ENCODE measurements at places on chromosomes 6 and 20. TPM values are rescaled to one million over a fixed set of nuclear protein-coding genes. Genes with fewer than 3 reads are reported as not detected.

- no peak for DNase-seq
Observed at GRCh38 chr6:139625998-139626975, 251.8 kb upstream of the CITED2 start.

DNA sequence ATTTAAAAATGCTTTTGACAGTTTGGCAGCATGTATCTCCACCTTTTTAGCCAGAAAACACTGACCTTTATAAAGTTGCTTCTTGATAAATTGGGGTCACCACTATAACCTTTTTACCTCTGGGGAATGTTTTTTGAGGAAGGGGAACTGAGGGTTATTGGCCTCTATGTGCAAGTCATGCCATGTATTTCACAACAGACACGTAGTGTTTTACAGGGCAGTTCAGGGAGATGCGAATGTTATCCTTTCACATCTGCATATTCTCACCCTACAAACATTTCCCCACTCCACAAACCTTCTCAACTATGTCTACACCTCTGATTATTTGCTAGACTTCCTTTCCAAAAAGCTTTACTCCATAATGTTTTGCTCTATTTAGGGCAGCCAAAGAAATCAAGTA is 17.0 kb upstream of the SLA2 start:
- no peak for DNase-seq

Gene MEI4
- total RNA-seq: not detected

- no peak for DNase-seq
Observed at GRCh38 chr6:117849087-117849486, 58.0 kb upstream of the SLC35F1 start.

- no peak for DNase-seq
Observed at GRCh38 chr20:41499961-41500725, 118.0 kb downstream of the CHD6 start.

Gene EFCAB8
- 0.78 TPM for total RNA-seq

GRCh38 chr6:54719131-54719530 is 127.4 kb upstream of the FAM83B start:
- no peak for DNase-seq

DNA sequence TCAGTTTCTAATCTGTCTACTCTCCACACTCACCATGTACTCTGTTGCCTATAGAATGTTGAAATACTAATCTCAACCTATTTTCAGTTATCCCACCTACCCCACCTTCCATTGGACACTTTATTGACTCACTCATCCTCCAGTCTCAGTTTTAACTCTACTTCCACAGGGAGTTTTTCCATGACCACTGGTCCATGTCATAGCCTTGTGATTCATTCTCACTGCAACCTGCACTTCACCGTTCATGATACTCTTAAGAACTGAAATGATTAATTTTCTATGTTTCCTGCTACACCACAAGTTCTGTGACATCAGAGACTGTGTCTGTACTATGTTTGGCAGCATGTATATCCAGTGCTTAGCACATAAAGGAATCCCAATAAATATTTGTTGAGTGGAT is 122.8 kb upstream of the HSF2 start:
- DNase-seq: no peak

Gene TFAP2B
- not detected for total RNA-seq

Gene NEU1
- total RNA-seq: 37.2 TPM

GRCh38 chr6:161918628-161919205 is 644.9 kb upstream of the AGPAT4 start:
- no peak for DNase-seq

Gene ENPP5
- 1.0 TPM for total RNA-seq

GRCh38 chr6:45850378-45851033 is 165.2 kb downstream of the CLIC5 start:
- no peak for DNase-seq

DNA sequence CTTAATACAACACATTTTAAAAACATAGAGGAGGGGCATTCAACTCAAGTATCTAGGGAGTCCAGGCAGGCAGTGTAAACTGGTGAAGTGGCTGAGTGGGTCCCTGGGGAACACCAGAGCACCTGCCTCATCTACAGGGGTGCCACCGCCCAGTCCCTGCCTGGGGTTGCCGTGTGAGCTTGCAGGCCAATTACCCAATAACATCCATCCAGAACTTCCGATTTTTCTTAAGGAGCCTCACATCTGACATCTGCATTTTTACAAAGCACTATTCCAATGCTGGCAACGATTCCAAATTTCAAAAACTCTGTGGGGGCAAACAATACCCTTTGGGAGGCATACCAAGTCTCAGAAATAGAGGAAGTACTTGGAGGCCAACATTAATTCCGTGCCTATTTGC is 288.4 kb upstream of the TSHZ2 start:
- no peak for DNase-seq

DNA sequence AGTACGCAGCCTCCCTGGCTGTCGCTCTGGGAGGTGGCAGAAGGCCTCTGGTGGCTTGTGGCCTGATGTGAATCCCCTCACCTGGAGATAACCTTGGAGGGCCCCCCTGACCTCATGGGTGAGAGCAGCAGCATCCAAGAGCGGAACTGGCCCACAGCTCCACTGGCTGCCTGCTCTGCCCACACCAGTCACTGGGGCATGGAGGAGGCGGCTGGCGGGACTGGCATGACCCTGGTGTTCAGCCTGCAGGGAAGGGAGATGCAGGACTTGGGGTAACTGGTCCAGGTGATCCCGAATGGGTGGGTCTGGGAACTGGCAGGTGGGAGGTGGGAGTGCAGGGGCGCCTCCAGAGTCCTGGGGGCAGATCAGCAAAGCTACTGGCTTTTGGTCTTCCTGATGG is 10.6 kb upstream of the DSN1 start:
- DNase-seq: no peak

- DNase-seq: no peak
Observed at GRCh38 chr20:9884666-9885065, 45.8 kb upstream of the PAK5 start.

Gene RXRB
- 43.9 TPM for total RNA-seq

DNA sequence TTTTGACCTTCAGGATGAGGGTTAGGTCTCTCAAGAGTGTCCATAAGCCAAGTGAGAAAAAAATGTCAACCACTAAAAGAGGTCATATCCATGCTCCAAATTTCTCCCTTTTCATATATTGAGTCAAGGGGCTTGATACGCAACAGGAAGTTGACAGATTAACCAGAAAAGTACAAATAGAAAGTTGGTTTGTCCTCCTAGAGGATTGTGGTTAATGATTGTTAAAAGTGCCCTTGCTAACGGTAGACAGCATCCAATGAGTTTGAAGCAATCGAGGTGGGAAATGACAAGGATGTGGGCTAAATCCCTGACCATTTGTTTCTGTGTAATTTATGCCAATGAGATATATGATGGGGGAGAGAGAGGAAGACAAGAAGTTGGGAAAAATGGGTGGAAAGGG is 18.1 kb upstream of the HBS1L start:
- no peak for DNase-seq

DNA sequence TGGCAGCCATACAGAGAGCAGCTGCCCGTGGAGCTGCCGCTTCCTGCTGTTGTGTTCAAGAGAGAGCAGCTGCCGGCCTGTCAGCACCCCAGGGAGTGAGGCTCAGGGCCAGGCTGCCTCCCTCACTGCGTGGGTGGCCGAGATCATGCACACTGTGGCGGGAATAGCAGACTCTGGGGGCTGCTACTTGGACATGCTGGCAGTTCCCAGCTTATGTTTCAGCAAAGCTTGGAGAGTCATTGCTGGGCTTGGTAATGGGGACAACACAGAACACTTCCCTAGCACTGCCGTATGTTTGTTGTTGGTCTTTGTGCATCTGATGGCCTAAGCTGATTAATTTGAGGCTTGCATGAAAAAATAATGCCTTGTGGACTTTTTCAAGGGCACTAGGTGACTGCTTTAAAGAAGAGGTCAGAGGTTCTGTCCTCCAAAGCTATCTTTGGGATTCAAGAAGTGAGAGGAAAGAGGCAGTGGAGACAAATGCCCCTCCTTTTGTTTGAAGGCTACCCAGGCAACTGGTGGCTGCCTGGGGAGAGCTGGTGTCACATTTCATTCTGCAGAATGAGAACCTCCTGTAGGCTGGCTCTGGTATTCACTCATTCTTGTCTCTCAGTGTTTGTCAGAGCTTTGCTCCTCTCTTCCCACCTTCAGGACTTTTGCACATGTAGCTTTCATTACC is 18.8 kb downstream of the MRAP2 start:
- no peak for DNase-seq

DNA sequence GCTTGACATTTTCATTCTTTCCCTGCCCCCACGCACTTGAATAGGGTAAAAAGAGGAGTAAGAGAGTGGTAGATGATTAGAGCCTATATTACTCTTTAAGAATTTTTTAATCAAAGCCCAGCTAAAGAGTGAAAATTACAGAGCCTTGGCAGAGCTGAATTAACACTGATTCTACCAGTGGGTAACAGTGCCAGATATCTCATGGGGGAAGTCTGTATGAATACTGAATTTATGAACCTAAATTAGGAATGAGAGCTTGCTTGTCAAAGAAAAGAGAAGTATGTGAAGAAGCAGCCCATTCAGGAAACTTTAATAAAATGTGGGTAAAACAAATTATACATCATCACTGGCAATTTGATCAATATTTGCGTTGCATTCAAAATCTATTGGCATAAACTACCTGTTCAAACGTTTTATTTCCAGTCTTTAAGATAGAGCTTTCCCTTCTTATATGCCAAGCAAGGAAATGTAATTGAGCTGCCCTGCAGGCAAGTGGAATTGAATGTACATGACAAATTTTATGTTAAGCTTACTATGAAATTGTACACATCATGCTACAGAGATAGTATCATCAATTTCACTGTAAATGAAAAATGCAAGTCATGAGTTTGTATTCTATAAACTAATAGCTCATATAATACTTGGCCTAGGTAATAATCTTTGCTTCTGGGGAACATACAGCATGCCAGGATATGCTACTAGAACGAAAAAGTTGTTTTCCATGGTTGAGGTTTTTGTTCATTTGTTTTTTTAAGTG is 14.5 kb downstream of the SOBP start:
- no peak for DNase-seq

Gene TLDC2
- total RNA-seq: not detected

GRCh38 chr6:42979523-42980177 is 669 bp upstream of the PEX6 start:
- no peak for DNase-seq

Gene SPATA2
- 10.1 TPM for total RNA-seq

DNA sequence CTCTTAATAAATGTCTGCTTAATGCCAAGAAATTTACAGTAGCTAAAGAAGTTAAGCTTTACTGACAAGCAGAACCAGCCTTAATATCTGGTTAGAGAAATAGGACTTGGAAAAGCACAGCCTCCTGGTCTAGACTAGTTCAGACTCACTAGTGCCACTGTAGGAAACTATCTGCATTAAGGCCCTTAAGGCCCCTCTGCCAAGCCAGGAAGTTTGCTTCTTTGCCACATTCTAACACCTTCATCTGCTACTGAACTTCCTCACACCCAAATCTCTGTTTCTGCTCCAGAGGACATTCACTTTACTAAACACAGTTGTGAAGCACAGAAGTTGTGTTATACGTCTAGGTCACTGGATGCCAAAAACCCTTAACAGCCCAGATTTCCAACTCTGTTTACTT is 302.8 kb downstream of the BTBD9 start:
- DNase-seq: no peak

GRCh38 chr20:23667666-23668065 is 21.2 kb downstream of the CST4 start:
- DNase-seq: no peak

- DNase-seq: no peak
Observed at GRCh38 chr6:116557893-116558292, 4.3 kb downstream of the CALHM4 start.

Gene BTN1A1
- total RNA-seq: not detected

Gene BMP2
- 0.10 TPM for total RNA-seq

- DNase-seq: no peak
Observed at GRCh38 chr6:21529431-21529830, 64.1 kb upstream of the SOX4 start.

Gene ERVFRD-1
- not detected for total RNA-seq

DNA sequence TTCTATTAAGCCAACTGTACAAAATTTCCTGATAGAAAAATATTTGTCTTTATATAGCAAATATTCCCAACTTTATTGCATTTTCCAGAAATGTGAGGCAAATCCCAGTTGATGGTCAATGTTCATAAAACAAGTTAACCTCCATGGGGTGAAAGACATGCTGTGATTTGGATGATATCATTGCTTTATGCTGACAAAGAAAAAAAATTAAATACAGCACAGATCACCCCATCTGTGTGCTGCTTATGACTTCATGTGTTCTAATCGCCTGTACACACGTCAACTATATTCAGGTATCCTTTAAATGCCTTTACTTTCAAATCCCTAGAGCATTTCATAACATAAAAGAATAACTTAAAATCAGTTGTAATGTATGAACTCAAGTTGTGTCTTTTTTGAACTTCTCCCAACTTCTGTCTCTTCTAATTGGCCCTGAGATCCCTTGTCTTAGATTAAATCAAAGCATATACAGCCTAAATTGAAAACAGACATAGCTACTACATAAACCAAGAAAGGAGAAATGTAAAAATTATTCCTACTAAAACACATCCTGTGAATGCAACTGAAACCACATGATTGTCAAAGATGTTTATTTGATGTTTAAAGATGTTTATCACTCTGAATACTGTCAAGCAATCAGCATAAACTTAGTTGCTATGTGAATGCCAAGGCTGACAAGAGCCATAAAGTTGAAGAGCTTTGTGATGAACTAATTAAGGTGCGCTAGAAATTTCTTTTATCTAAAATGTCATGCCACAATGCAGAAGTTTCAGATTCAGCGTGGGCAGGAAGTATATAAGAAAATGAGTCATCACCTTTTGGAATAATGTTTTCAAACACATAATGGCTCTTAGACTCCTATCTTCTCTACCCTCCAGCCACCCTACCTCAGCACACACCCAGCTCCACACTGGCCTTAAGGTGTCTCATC is 68.7 kb downstream of the FILIP1 start:
- DNase-seq: no peak

- DNase-seq: no peak
Observed at GRCh38 chr20:51027035-51027795, 4.3 kb upstream of the KCNG1 start.

GRCh38 chr6:40792183-40792582 is 205.0 kb upstream of the LRFN2 start:
- no peak for DNase-seq

GRCh38 chr6:62615366-62616015 is 329.5 kb upstream of the KHDRBS2 start:
- DNase-seq: no peak

GRCh38 chr20:43458422-43458924 is 777 bp downstream of the SRSF6 start:
- no peak for DNase-seq

Gene PXDC1
- total RNA-seq: 2.3 TPM

- no peak for DNase-seq
Observed at GRCh38 chr20:50348096-50348495, 157.5 kb downstream of the CEBPB start.

Gene TP53TG5
- total RNA-seq: not detected

DNA sequence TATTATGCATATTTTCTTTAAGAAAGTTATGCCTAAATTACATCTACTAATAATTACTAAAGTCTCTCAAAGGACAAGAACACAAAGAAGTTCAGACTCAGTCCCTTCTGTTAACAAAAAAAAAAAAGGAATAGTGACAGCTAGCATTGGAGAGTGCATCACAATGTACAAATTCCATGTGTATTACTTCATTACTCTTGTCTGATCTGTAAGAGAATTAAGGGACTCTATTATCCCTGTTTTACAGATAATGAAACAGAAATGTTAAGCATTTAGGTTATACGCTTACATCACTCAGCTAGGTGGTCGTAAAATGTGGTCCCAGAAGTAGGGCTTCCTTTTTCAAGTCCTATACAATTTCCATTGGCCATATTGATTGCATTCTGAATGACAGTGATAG is 17.2 kb upstream of the VNN1 start:
- no peak for DNase-seq

- DNase-seq: peak; percentile 28
Observed at GRCh38 chr20:44418069-44418905, 57.4 kb upstream of the TTPAL start.

Gene FILIP1
- total RNA-seq: not detected

Gene F13A1
- not detected for total RNA-seq
